CD4-positive, alpha-beta T cell treated with Interleukin-17A for 4 hours (primary cell): ENCODE measurements at places on chromosomes 12 and 14.

- no peak for DNase-seq
Measured at GRCh38 chr12:559906-560455, 100.2 kb downstream of the B4GALNT3 start.

GRCh38 chr12:24436667-24437066, 487.2 kb upstream of the SOX5 start:
- DNase-seq = no peak

DNA sequence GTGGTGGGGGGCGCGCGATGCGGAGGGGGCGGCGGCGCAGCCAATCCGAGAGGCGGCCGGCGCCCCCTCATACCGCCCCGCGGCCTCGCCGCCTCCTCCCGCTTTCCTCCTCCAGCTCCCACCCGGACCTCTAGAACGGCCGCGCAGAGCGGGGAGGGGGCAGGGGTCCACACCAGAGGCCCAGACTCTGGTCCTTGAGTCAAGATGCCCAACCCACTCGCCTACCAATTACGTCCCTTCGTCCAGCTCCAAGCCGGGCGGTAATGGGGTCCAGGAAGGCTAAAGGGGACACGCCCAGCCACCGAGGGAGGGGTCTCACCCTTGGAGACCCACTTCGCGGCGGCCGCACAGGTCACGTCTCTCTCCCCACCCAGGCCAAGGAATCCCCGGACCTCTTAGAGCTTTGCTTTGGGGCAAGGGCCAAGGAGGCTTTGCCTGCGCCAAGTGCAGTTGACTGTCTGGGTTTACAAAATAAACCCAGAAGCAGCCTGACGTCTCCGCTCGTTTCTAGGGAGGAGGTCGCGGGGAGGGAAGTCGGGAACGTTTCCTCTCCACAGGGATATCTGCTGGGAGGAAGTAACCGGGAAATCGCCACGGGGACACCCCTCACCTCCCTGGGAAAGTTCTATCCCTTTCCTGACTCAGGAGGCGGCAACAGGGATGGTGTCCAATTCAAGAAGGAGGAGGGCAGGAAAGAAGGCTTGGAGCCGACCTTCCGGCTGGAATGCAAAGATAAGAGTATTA, 394 bp upstream of the AMIGO2 start:
- DNase-seq = peak; percentile 53

- DNase-seq = no peak
Measured at GRCh38 chr14:35245051-35245450, 47.1 kb upstream of the PSMA6 start.

GRCh38 chr14:56170028-56170427, 51.8 kb downstream of the PELI2 start:
- no peak for DNase-seq

GRCh38 chr12:103100257-103100831, 142.9 kb downstream of the ASCL1 start:
- DNase-seq = no peak
